A549 treated with Hydrocortisone at 1 μM for 4 hours (cell line): ENCODE measurements at places on chromosomes 12 and 14. TPM values are rescaled to one million over a fixed set of nuclear protein-coding genes. Genes with fewer than 3 reads are reported as not detected.

Gene ZBTB42
- 2.5 to 3.3 TPM (median 2.8 TPM) in 5 replicates for total RNA-seq

Gene LTBP2
- 7.6 to 12.4 TPM (median 10.8 TPM) in 5 replicates for total RNA-seq

Gene PTPRQ
- 0.02 to 0.08 TPM (median 0.03 TPM) in 5 replicates for total RNA-seq

Gene FOXA1
- total RNA-seq: 5.1 to 6.7 TPM (median 6.2 TPM) in 5 replicates

Gene COX8C
- not detected in 5 replicates for total RNA-seq

Gene SLCO1B1
- total RNA-seq: 0.39 to 0.63 TPM (median 0.41 TPM) in 5 replicates

Gene ENDOU
- 0.05 TPM in 2 of 5 replicates, not detected in the others for total RNA-seq

Gene SLC17A8
- total RNA-seq: 0.12 TPM in 1 of 5 replicates, not detected in the others

Gene GTF2A1
- 11.2 to 15.6 TPM (median 14.1 TPM) in 5 replicates for total RNA-seq

Gene L3HYPDH
- total RNA-seq: 34.1 to 42.6 TPM (median 39.0 TPM) in 5 replicates

Gene RTL1
- total RNA-seq: 0.14 to 0.29 TPM (median 0.28 TPM) in 5 replicates

Gene NUAK1
- total RNA-seq: 5.8 to 6.6 TPM (median 6.0 TPM) in 5 replicates

Gene KRT80
- total RNA-seq: 39.0 to 49.0 TPM (median 41.2 TPM) in 5 replicates

Gene IGFBP6
- 148 to 249 TPM (median 240 TPM) in 5 replicates for total RNA-seq

Gene OTOGL
- total RNA-seq: not detected in 5 replicates

Gene TBX3
- total RNA-seq: 51.1 to 54.3 TPM (median 53.3 TPM) in 5 replicates

Gene FOXG1
- total RNA-seq: 0.13 to 0.22 TPM (median 0.18 TPM) in 5 replicates

Gene NPAS3
- not detected in 5 replicates for total RNA-seq

Gene DNAI7
- 0.08 to 0.41 TPM (median 0.20 TPM) in 5 replicates for total RNA-seq

Gene BATF
- total RNA-seq: 0.10 TPM in 1 of 5 replicates, not detected in the others

Gene SLC2A13
- total RNA-seq: 2.3 to 2.9 TPM (median 2.9 TPM) in 5 replicates

Gene DBX2
- total RNA-seq: not detected in 5 replicates

Gene CMAS
- total RNA-seq: 38.6 to 45.5 TPM (median 43.2 TPM) in 5 replicates

Gene BEGAIN
- total RNA-seq: 5.4 to 7.0 TPM (median 5.8 TPM) in 5 replicates

Gene LHX5
- total RNA-seq: 0.02 TPM in 1 of 5 replicates, not detected in the others

Gene TSPAN11
- total RNA-seq: 0.01 to 0.11 TPM (median 0.08 TPM) in 5 replicates

Gene TXNDC16
- 0.92 to 1.4 TPM (median 0.98 TPM) in 5 replicates for total RNA-seq

Gene PTPN6
- total RNA-seq: 9.5 to 13.3 TPM (median 11.7 TPM) in 5 replicates

Gene SRRM4
- not detected in 5 replicates for total RNA-seq

Gene KITLG
- 13.3 to 20.9 TPM (median 16.6 TPM) in 5 replicates for total RNA-seq
